ENCODE measurements at places on chromosomes 1 and 21.
A peak's percentile ranks its signal among the peaks of the same experiment; 100 is the strongest.

- DNase-seq: no peak
Observed at GRCh38 chr1:10881046-10881445, 84.6 kb upstream of the CASZ1 start.

- DNase-seq: no peak
Observed at GRCh38 chr21:22961258-22961657, 1963.0 kb downstream of the NCAM2 start.

DNA sequence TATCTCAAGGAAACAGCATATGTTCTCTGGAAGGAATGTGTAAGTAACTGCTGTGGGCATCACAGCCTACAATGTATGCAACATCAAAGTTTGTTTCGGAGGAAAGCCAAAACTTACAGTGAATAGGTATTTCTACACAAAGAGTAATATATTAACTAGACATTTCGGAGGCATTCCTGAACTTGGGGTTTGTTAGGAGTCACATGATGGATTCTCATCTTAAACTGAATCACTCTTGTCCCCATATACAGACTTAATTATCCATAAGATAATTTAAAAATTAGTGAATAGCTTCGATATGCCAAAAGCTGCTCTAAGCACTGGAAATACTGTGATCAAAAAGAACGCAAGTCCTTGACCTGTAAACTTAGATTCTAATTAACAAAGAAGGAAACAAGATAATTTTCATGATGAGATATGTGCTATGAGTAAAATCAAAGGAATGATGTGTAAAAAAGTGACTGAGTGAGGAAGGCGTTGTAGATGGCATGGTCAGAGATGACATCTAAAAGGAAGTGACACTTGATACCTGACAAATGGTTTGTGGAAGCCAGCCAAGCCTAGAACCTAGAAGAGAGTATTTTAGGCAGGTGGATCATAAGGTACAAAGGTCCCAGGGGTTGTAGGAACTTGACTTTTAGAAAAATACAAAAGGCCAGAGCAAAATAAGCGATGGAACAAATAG lies 273.1 kb downstream of the MRPL39 start:
- DNase-seq: no peak

DNA sequence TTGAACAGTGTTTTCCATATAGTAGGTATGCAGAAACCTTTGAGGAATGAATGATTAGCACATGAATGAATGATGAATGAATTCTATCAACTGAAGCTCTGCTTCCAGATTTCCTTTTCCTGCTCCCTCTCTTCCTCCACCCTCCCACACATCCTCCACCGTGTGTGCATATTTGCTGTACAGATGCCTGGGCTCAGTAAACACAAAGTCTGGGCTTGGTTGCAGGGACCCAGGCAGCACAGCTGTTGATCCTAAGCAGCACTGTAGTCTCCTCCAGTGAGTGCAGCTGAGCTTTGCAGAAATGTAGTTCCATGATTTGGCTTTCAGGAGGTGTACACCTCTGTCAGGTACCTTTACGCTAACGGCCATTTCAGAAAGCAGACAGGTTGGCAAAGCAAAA lies 611.7 kb downstream of the NUF2 start:
- DNase-seq: no peak

DNA sequence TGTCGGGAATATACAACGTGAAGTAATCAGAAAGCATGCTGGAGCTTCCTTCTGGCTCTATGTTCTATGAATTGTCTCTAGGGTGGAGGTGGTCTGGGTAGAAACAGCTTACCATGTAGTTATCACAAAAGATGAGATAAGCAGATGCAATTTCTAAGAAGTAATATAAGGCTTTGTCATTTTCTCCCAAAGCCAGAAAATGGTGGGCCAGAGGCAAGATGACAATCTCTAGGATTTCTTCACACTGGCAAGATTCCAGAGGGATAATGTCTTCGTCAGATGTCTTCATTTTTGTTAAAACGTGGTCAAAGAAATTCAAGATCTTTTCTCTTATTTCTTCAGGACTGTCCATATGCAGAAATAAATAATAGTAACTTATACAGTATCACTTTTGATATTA lies 77.7 kb downstream of the ADCY10 start:
- DNase-seq: no peak

- DNase-seq: peak; percentile 5
Observed at GRCh38 chr1:150887018-150887417, at the start of gene CTXND2. CTXND2 (plus strand) TSS chr1:150887136; CDS start chr1:150912315, 25,179 bp downstream.

DNA sequence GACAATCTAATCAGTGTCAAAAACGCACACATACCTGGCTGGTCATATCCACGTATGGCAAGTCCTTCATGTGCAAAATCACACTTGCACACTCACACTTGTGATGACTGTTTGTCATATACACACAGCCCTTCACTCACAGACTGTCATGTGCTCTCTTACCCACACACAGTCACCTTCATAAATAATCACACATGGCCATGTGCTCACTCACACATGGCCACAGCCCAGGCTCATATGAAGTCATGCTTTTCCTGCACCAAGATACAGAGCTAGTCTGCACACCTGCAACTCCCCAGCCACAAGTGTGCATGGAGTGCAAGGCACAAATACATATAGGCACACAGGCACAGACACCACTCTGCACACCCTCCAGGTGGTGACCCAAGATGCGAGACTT lies 45.4 kb upstream of the FOXO6 start:
- DNase-seq: no peak

All from EL (cell line).